ENCODE measurements at places on chromosomes 11 and 22.

GRCh38 chr22:18119409-18120110 lies 9.0 kb downstream of the TUBA8 start:
- no peak for DNase-seq

DNA sequence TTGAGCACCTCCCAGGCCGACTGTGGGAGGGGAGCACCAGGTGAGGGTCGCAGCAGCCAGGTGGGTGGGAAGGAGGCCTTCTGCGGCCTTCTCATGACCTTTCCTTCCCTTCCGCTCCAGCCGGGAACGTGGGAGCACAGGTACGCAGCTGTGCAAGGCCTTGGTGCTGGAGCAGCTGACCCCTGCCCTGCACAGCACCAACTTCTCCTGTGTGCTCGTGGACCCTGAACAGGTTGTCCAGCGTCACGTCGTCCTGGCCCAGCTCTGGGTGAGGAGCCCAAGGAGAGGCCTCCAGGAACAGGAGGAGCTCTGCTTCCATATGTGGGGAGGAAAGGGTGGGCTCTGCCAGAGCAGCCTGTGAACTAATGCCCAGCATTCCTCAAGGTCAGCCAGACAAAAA lies 2.6 kb downstream of the IL18BP start:
- DNase-seq = no peak

- DNase-seq = no peak
These were observed 52.5 kb downstream of the NEU3 start for GRCh38 chr11:75041263-75041662.

DNA sequence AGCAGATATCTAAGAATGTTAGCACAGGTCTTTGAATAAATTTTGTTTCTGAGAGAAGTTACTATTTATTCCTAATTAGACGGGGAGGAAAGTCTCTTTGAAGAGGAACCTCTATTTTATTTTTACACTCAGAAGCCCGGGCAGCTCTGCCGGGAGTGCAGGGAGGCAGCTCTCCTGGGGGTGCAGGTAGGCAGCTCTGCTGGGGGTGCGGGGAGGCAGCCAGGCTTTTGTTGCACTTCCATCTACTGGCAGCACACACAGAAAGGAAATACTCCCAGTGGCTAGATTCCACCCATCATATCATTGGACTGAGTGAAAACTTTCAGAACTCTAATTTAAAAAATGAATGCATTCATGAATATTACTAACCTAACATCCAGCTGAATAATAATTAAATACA lies 24.6 kb downstream of the OR10A6 start:
- DNase-seq = no peak

DNA sequence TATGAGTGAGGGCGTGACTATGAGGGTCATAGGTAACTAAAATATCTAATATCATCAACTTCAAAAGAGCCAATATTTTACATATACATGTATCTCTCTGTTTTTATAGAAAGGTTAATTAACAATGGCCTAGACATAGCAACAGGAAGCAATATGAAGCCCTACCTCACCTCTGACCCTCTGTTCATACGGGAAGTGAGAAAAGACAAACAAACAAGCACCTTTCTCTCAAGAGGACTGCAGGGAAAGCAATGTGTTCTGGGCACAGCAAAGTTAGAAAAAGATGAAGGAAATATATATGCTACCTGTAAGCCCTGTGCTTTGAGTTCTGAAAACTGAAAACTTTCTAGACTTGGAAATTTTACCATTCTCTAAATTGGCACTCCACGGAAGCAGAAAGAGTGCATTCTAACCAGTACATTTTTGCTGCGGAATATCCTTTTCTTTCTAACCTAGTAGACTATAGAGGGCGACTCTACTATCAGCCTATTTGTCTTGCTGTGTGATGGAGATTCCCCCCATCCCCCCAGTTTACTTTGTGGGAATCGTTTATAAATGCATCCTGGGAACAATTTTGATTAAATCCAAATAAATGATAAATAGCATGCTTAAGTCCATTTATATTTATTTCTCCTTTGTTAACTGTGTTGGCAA lies 830.4 kb upstream of the FAT3 start:
- DNase-seq = no peak

DNA sequence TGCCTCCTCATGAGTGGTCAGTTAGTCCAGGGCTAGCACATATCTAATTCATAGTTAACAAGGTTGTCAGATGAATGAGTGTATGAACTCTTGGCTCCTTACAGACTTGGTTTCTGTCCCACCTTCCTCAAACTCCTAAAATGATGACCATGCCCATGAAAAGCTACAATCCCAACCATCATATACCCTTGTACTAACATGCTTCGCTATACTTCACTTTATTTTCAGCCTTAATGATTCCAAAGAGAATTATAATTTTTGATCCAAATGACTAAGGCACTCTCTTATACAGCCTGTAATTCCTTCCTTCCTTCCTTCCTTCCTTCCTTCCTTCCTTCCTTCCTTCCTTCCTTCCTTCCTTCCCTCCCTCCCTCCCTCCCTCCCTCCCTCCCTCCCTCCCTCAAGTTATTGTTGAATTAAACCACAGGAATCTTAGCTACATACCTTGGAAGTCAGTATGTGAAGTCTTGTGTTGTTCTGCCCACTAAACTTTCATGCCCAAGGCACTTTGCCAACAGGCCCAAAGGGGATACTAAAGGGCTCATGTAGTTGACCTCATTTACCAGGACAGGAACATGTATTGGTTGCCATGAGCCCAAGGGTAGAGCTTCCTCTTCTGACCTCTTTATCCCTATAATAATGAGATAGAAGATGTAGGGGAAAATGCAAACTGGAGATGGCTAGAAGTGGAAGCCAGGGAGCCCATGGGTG lies 37.4 kb downstream of the CALCA start:
- DNase-seq = no peak

DNA sequence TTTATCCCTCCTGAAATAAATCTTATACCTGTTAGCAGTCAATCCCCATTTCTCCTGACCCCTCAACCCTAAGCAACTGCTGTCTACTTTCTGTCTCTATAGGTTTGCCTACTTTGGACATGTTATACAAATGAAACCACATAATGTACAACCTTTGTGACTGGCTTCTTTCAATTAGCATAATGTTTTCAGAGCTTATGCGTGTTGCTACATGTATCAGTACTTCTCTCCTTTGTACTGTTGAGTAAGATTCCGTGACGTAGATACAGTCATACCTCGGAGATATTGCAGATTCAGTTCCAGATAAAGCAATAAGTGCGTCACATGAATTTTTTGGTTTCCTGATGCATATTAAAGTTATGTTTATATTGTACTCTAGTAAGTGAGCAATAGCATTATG lies 127.3 kb downstream of the MORC2 start:
- no peak for DNase-seq

DNA sequence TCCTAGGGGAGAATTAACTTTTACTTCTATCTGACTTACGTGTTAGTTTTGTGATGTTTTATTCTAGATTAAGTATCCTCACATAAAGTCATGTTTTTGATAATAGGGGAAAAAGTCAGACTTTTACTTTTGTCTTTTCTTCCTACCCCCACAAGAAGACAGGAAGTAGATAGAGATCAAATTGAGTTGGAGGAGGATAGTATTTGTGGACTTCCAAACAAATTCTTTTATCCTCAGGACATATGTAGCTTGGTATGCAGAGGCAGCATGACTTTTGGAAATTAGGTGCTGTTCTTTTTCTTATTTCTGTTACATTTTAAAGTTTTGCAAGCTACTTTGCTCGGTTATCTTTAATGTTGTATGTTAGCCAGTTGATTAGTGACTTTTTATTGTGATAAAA lies 61.4 kb downstream of the MTMR3 start:
- DNase-seq = no peak

- no peak for DNase-seq
These were observed 19.0 kb downstream of the RNH1 start for GRCh38 chr11:488062-488461.

GRCh38 chr11:128573638-128574037 lies 13.7 kb downstream of the ETS1 start:
- DNase-seq = no peak

DNA sequence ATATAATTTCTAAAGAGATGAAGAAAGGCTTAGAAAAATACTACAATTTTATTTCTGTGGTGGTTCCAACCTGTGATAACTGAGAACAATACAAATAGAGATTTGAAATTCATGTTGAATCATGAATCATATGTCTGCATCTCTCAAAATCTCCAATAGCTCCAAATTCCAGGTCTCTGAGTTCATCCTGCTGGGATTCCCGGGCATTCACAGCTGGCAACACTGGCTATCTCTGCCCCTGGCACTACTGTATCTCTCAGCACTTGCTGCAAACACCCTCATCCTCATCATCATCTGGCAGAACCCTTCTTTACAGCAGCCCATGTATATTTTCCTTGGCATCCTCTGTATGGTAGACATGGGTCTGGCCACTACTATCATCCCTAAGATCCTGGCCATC lies at the start of gene OR56B1:
TSS of gene OR56B1 (plus strand) at position 53 of the 400 bp plus-strand sequence. CDS start at position 122, 69 bp downstream.
- DNase-seq = no peak

GRCh38 chr11:43943931-43944751 lies 1.7 kb downstream of the C11orf96 start:
- no peak for DNase-seq

DNA sequence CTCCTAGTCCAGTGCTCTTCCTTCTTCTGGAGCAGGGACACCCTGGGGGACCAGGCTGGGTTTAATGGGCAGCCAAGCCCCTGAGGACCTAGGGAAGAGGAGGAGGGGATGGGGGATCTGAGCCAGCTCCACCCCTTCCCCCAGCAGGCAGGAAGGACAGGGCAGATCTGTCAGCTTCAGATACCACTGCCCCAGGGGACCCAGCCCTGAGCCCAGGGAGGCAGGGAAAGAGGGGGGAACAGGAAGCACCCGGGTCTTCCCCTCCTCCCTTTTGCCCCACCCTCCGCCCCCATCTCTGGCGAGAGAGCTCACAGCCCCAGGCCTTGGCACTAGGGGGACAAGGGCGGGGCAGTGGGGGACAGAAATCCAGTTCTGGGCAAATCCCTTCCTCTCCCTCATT lies 11.7 kb upstream of the SOX10 start:
- no peak for DNase-seq

DNA sequence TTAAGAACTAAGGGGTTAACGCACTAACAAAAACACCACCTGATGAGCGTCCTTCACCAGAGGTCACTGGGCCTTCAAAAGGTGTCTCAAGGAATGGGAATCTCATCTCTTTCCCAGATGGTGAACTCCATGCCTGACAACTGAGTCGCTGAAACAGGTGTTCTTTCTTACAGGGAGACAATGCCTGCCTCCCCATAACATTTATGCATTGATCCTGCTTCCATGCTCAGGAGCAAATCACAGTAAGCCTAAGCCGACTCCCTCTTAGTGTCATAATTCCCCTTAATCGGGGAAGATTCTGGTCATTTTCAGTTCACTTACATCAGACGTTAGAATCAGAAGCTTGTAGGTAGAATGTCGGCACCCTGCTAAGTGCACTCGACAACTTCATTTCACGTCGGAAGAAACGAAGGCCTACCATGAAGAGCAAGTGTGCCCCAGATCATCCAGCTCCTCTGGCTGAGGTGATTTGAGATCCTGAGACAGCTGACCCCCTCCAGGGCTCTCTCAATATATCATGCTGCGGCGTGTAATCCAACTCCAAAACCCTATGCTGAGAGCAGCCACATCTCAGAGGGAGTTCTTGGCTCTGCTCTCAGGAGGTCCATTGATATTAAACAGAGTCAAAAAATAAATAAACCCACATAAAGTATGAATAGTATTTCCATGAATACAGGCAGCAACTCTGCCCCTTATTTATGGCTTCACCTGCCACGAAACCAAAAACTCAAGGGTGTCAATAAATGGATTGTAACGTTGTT lies 163.1 kb downstream of the LARGE1 start:
- DNase-seq = no peak

DNA sequence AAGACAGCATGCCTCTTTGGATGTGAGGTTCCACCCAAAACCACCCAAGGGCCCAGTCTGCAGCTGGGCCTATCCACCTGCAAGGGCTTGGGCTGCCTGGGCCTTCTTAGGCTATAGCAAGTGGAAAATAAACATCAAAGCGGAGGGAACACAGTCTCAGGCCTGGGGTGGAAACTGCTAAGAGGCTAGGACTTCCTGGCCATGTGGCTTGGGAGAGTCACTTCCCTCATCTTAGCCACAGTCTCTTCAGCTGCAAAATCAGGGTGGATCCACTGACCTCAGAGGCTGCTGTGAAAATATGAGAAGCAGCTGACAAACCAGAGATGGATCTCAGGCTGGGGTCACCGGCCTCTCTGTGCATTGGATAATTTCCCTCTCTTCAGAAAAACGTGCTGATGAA lies 30.6 kb upstream of the TFIP11 start:
- no peak for DNase-seq

DNA sequence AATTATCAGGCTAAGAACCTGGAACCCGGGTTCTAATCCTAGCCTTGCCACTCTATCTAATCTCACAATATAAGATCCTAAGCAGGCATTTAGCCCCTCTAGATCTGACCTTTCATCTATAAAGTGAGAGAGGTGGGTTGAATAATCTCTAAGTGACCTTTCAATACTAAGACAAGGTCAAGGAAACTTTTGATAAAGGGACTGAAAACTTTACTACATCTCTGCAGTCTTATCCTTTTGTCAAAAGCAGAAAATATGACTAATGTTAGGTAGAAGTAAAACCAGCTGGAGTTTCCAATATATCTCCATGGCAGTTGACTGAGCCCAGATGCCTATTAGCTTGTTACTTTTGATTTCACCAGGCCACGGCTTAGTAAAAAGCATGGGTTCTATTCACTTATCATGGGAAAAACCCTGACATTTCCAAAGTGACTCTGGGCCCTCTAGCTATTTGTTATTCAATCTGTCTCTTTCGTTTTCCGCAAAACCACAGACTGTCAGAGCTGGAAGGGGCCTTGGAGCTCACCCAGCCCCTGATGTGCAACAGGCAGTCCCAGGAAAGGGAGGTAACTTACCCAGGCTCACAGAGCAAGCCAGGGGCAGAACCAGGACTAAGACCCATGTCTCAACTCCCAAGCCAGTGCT lies 75.8 kb downstream of the RAB30 start:
- no peak for DNase-seq

DNA sequence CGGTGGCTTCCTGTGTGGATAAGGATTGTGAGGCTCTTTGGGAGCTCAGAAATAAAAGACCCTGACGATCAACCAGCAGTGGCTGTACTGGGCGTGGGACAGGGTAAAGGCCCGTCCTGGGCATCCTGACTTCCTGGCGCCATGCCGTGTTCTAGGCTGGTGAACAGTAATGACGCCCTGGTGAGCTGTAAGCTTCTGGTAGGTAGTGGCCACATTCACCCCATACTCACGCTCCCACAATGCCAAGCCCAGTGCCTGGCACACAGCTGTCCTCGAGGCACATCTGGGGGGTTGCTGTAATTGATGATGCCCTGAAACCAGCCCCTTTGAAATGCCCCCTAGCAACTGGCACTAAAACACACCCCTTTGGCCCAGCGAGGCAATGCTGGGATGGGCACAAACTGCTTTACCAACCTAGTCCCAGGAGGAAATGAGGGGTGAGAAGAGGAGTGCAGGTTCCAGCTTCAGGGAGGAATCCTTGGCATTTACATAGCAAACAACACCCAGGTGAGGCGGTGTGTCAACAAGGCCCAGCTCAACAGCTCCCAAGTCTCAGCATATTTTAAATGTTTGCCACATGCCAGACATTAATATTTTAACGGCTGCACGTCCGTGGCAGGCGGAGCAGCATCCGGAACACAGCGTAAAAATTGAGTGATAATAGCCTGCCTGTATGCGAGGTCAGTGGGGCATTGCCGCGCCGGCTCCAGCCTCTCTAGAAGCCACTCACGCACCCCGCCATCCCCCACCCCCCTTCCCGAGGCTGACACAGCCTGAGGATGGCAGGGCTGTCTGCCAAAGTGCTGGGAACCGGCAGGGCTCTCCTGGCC lies 79.3 kb downstream of the DSCAML1 start:
- peak; percentile 81 for DNase-seq

- no peak for DNase-seq
These were observed 28.5 kb downstream of the DCDC1 start for GRCh38 chr11:31340903-31341572.

All from DMS153 (cell line).